ENCODE measurements at places on chromosomes 4 and X.
A peak's percentile ranks its signal among the peaks of the same experiment; 100 is the strongest.

DNA sequence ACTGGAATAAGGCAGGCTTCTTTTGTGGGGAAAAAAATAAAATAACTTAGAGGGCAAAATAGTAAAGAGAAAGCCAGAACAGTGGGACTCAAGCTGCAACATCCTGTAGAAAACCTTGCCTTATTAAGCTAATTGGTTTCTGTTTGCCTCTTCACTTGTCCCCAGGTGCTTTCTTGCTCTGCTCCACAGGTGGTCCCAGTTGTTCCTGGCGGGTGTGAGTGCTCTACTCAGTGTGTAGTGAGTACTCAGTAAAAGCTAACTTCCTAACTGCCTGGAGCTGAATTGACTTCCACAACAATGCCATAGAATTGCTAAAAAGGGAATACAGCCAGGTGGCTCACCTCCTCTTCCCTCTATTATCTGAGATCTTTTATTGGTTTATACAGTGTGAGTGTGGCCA is 930.2 kb downstream of the C4orf33 start:
- no peak for DNase-seq

DNA sequence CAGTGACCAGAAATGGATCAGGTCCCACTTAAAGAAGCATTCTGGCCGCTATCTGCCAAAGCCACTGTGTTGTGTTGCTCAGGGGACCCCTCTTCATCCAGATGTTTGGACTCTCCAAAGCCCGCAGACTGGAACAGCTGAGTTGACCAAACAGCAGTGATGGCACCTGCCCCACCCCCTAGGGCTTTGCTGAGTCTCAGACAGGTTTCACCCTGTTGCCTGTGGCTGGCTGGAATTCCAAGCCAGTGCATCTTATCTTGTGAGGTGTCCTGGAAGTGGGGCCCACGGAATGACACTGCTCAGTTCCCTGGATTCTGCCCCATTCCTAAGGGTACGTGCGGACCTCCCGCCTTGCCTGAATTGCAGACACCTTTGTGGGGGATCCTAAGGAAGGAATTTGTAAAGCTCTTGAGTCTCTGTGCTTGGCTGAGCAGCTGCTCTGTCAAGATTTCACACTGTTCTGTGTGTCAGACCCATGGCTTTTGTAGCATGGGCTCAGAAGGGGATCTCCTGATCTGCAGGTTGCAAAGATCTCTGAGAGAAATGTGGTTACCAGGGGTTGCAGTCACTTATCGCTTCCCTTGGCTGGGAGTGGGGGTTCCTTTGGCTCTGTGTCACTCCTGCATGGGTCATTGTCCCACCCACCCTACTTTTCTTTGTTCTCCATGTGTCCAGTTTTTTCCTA is 1707.9 kb upstream of the PCDH10 start:
- DNase-seq: no peak

DNA sequence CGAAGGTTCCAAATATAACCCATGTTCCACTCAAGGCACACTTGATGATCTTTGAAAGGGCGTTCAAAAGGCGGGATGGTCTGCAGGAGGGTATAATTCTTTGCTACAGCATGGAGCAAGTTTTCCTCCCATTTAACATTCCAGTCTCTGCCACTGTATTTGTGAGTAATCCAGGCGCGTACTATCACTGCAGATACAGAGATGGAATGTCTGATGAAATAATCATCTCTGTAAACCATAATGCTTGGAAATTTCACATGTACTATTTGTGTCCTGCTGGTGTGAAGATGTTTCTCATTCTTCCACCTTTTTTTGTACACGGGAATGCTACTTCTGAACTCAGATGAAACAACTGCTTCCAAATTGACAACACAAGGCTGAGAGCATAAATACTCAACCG is 15.5 kb downstream of the SEL1L3 start:
- DNase-seq: no peak

DNA sequence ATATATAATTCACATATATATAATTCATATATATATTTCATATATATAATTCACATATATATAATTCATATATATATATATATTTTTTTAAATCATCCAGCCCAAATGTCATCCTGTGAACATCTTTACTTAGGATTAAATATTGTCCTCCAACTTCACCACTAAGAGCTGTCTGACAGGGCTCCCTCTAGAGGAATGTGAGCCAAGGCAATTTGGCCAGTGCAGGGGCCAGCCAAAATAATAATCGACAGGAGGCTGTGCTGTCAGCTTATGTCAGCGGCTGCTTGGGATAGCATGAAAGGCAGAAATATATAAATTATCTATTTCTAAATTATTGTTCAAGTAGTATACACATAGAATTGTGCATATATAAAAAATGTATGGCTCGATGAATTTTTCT is 29.5 kb downstream of the EGFL6 start:
- DNase-seq: no peak

- no peak for DNase-seq
Measured at GRCh38 chr4:153266988-153267387, 62.7 kb downstream of the TRIM2 start.

GRCh38 chr4:1508161-1509160 is 102.2 kb upstream of the NKX1-1 start:
- DNase-seq: no peak

- DNase-seq: no peak
Measured at GRCh38 chrX:20309806-20310205, 43.1 kb upstream of the RPS6KA3 start.

GRCh38 chr4:132770776-132771175 is 378.3 kb upstream of the PCDH10 start:
- no peak for DNase-seq

DNA sequence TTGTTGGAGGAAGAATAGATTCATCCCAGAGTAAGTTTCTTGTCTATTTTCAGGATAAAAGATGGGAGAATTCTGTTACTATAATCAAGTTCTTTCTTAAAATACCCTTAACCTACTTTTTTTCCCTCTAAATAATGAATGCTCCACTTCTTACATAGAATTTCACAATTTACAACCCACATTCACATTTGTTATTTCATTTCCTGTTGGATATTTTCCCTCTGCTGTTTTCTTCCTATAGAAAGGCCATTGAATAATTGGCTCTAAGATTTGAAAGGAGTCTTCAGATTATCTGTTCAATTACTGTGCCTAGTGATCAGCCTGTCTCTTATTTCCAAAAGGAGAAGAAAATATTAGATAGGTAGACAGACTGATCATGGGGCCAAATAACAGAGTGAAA is 79.7 kb downstream of the CPE start:
- DNase-seq: no peak

- peak; percentile 28 for DNase-seq
Measured at GRCh38 chrX:134186362-134187121, 50.4 kb upstream of the CCDC160 start.

GRCh38 chrX:122739770-122740169 is 444.3 kb upstream of the GRIA3 start:
- no peak for DNase-seq

DNA sequence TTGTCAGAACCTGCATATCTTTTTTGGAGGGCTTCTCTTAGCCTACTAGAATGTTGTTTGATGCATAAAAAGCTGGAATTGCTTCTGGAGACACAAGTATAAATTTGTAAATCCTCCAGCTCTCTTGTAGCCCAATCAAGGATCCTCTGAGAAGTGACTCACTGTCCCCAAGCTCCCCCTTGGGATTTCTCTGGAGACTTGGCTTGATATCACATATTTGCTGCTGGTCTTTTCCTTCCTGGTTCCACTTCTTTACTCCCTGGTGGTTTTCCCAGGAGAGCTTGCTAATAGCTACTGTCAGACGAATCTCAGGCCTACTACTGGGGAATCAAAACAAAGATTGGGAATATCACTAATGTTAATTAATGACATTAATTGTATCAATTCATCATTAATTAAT is 173.1 kb downstream of the STK32B start:
- DNase-seq: no peak

DNA sequence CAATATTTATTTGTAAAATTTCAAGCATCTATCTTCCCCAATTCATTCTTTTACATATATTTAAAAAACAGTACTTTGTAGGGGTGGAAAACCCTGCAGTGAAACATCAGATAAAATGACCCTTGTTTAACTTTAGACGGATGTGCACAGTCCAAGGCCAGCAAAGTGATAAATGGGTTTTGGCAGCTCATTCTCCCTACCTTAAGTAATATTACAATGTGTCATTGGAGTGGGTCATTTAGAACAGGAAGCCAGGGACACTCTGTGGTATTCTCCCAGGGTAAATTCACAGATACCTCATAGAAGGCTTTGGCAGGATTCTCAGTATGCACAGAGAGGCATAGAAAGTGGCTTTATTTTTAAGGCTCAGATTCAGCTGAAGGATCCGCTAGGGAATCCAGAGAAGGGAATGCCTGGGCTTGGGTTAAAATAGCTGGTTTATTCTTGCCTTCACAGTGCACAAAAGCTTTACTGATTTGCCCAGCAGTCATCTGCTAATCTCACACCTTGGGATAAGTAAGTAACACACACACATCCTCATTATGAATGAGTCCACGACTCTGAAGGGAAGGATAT is 206.7 kb downstream of the RASL11B start:
- DNase-seq: no peak

- no peak for DNase-seq
Measured at GRCh38 chrX:153522259-153522658, 4.8 kb downstream of the ATP2B3 start.

GRCh38 chrX:12987900-12988594 is 13.1 kb downstream of the TMSB4X start:
- DNase-seq: no peak

- DNase-seq: no peak
Measured at GRCh38 chr4:134753390-134753789, 551.8 kb upstream of the PABPC4L start.

DNA sequence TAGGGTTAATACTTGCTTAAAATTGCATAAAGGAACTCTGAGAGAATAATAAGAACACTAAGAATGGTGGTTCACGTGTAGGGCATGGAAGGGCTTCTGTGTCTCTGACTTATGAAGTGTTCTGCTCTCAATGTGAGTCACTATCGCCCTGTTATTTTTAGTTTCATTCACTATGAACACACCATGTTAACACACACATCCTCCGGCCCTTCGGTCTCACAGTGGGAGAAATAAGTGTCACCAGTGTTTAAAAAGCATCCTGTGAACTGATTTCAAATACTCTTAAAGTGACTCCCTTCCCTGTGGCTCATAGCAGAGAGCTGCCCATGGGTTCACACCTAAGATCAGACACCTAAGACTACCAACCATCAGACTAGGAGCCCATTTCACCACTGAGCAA is 33.8 kb upstream of the FGFBP2 start:
- DNase-seq: no peak

- DNase-seq: no peak
Measured at GRCh38 chr4:136754810-136755530, 777.3 kb downstream of the PCDH18 start.

GRCh38 chr4:147780137-147780777 is 48.4 kb downstream of the ARHGAP10 start:
- no peak for DNase-seq

DNA sequence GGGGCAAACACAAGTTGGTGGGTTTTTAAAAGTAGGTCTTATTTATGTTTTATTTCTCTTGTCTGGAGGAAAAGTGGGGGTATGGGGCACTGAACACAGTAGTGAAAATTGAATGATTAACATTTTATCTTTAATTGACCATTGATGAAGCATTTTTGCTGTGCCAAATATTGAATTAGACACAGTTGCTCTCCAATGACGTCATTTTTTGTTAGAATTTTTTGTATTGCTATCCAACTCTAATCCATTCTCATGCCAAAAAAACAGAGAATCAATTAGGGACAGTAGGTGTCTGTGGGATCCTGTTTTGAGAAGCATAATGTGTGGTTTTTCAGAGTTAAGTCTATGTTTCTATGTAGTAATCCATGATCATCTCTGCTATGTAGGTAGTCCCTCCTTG is 1032.8 kb downstream of the STPG2 start:
- DNase-seq: no peak

DNA sequence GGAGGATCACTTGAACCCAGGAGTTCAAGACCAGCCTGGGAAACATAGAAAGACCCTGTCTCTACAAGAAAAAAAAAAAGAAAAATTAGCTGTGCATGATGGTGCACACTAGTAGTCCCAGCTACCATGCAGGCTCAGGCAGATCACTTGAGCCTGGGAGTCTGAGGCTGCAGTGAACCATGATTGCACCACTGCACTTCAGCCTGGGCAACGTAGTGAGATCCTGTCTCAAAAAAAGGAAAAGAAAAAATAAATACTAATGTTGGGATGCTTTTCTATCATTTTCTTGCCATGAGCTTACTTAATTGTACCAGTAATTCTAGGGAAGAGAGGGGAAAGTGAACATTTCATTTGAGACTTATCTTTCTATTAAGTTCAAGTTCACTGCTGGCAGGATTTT is 19.8 kb downstream of the DCUN1D4 start:
- DNase-seq: no peak

DNA sequence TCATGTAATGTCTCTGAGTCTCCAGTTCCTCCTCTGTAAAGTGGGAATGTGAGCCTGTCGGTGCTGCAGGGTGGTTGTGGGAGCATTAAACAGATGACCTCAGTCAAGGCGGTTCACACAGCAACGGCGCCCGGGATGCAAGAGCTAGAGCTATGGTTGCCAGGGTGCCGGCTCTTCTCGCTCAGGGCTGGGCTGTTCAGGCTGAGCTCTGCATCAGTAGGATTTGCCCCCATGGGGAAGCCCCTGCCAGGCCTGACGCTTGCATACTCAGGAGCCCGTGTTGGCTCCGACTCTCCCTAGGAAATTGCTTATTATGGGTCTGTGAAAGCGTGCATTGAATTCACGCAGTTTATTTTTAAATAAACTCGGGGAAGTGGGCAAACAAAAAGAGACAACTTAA is 67.3 kb downstream of the PSAPL1 start:
- DNase-seq: no peak

DNA sequence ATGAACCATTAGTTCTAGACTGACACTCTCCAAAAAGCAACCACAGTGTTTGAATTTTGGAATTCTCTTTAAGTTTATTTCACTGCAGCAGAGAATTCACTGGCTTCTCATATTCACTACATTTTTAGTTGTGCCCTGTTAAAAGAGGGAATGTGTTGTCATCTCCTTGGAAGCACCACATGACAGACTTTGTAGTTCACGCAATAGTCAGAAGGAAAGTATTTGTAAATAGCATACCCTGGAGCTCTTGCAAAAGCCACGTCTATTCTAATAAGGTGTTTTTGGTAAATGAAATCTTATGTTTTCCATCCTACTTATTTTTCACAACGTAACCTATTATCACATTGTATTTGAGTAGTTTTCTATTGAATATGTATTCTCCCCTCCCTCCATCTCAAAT is 25.8 kb downstream of the DOCK11 start:
- no peak for DNase-seq

DNA sequence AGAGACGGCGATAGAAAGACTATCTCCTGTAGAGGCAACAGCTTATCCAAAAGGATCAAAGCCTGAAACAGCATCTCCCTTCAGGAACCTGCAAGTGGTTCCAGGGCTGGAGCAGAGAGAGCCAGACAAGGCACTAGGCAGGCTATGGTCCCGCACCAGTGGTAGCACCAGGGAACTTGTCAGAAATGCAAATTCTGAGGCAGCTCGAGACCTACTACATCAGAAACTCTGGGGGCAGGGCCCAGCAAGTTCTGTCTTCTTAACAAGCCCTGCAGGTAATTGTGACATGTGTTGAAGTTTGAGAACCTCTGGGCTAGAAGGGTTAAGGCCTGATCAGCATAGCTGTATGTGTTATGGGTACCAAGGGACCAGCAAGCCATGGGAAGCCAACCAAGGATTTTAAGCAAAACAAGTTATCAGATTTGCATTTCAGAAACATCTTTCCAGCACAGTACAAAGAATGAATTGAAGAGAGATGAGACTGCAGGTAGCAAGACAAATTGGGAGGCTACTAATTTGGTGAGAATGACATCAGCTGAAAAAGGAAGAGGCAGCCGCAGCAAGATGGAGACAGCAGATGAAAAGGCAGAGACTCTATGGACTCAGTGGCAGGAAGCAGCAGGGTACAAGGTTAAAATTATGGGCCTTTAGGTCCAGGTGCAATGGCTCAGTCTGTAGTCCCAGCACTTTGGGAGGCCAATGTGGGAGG is 139.7 kb downstream of the TSPAN5 start:
- DNase-seq: no peak
